ENCODE measurements at places on chromosomes 12 and 14. TPM values are rescaled to one million over a fixed set of nuclear protein-coding genes. Genes with fewer than 3 reads are reported as not detected.
A peak's percentile ranks its signal among the peaks of the same experiment; 100 is the strongest.

GRCh38 chr12:33330940-33331339 lies 108.7 kb downstream of the SYT10 start:
- H3K27ac ChIP-seq = no peak overlapping the region
- no peaks in the 10 kb centered on the region for H3K27me3 ChIP-seq
- H3K4me3 ChIP-seq = no peak overlapping the region
- DNase-seq = no peak

DNA sequence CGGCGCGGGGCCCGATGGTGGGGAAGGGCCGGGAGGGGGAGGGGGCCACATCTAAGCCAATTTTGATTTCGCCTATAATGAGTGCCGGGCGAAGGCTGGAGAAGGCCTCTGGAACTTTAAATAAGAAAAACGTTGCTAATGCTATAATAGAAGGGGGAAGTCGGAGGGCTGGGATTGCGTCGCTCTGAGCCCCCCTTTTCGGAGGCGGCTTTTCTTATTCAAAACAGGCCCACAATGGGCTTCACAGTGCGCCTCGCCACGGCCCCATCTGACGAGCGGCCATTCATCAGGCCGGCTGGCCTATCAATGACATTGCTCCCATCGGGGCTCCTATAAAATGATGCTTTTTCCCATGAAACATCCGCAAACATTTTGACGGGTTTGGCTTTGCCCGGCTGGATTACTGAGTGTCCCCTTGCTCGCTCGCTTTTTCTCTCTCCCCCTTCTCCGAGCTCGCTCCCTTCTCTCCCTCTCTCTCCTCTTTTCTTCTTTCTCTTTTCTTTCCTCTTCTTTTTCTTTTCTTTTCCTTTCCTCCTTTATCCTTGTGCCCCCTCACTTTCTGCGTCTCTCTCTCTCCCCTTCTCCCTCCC lies at the start of gene RFX4:
Gene RFX4, plus strand, starts transcription at position 364 of the 590 bp plus-strand sequence. CDS start 317 bp downstream, outside the sequence.
- H3K36me3 ChIP-seq = no peaks in the 10 kb centered on the region
- peak within 1 kb of the TSS; percentile 52 for H3K27ac ChIP-seq
- no peak for DNase-seq
- H3K27me3 ChIP-seq = peaks cover 87% of the 10 kb centered on the region
- peak within 1 kb of the TSS; percentile 52 for H3K4me3 ChIP-seq

GRCh38 chr14:33307691-33308251 lies 369.1 kb downstream of the NPAS3 start:
- H3K36me3 ChIP-seq = no peaks in the 10 kb centered on the region
- H3K27me3 ChIP-seq = no peaks in the 10 kb centered on the region
- no peaks in the 10 kb centered on the region for H3K4me1 ChIP-seq
- DNase-seq = no peak
- H3K4me3 ChIP-seq = no peak overlapping the region

DNA sequence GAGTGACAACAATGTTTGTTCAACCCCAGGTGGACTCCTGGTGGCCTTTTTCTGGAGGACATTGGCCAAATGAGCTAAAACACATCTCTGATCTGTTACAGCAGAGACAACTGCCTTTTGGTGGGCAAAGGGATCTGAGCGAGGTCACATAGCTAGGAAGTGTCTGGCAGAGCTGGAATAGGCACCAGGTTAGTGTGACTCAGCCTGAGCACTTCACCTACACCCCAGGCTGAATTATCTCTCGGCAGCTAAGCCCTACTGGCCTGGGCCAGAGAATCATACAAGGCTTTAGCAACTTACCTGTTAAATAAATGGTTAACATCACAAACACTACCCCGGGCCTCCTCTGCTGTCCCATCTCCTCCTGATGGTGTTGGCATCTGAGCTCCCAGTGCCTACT lies 50.2 kb upstream of the HSPB8 start:
- no peaks in the 10 kb centered on the region for H3K36me3 ChIP-seq
- H3K27ac ChIP-seq = no peak overlapping the region
- DNase-seq = no peak
- no peak overlapping the region for H3K4me3 ChIP-seq
- no peaks in the 10 kb centered on the region for H3K4me1 ChIP-seq
- no peaks in the 10 kb centered on the region for H3K27me3 ChIP-seq

DNA sequence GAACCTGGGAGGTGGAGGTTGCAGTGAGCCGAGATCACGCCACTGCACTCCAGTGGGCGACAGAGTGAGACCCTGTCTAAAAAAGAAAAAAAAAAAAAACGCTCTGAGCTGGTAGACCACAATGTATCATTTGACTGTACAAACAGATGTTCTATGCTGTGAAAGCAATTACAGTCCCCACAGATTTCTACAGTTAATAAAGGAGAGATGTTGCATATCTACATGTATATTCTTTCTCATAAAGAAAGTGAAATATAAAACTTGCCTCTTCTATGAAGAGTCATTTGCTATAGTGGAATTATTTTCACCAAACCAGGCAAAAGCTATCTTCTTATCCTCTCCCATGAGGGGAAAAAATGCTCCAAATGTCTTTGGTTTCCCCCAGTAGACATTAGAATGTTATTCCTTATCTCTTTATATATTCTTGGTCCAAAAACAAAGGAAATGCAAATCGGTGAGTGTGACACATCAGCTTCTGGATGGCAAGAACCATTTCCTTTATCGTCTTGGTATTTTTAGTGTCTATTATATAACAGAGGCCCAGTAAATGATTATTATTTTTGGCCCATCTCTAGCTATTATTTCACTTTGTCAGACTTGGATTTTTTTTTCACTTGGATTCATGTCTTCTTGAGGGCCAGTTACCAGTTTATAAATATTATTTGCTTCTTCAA lies 230.4 kb downstream of the SSPN start:
- no peaks in the 10 kb centered on the region for H3K27me3 ChIP-seq
- DNase-seq = no peak
- H3K36me3 ChIP-seq = peaks cover 6% of the 10 kb centered on the region
- peaks cover 13% of the 10 kb centered on the region for H3K4me1 ChIP-seq

GRCh38 chr12:94769047-94769420 lies 118.7 kb upstream of the TMCC3 start:
- no peak overlapping the region for H3K4me3 ChIP-seq
- DNase-seq = no peak

- H3K36me3 ChIP-seq = no peaks in the 10 kb centered on the region
- peaks cover 7% of the 10 kb centered on the region for H3K4me1 ChIP-seq
- no peak overlapping the region for H3K27ac ChIP-seq
- DNase-seq = no peak
- peaks cover 43% of the 10 kb centered on the region for H3K27me3 ChIP-seq
These were observed 835 bp downstream of the FGD4 start for GRCh38 chr12:32400114-32400672.

DNA sequence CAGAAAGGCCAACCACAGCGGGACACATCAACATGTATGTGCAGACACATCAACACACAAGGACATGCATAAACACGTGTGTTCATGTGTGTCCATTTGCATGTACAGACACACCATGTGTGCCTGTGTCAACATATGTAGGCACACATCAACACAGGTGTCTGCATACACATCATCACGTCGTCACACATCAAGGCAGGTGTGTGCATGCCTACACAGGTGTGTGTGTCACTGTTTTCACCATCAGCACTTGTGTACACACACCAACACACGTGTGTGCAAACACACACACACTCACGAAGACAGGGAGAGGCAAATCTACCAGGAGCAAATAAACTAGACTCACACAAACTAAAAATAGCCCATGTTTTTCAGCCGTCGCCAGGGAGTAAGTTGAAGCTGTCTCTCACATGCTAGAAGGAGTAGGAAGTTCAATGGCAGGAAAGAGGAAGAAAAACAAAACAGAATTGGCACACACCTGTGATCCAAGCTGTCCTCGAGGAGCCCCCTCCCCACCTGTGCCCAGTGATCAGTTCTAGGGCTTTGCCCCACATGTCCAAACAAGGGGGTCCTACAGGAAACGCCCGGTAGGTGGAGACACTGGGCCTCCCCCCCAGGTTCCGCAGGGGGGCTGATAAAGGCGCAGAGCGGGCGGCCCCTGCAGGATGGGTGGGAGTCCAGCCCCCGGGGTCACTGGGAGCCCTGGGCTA lies 7.4 kb downstream of the SCARB1 start:
- H3K27ac ChIP-seq = no peak overlapping the region
- H3K36me3 ChIP-seq = no peaks in the 10 kb centered on the region
- no peak for DNase-seq
- H3K4me3 ChIP-seq = no peak overlapping the region
- peaks cover 8% of the 10 kb centered on the region for H3K4me1 ChIP-seq
- H3K27me3 ChIP-seq = no peaks in the 10 kb centered on the region

- no peak overlapping the region for H3K4me3 ChIP-seq
- no peak for DNase-seq
These were observed 10.2 kb downstream of the PZP start for GRCh38 chr12:9198012-9198411.

GRCh38 chr12:131628023-131628740 lies 82.7 kb upstream of the SFSWAP start:
- no peak for DNase-seq
- H3K27ac ChIP-seq = peak overlapping the region; percentile 86
- peaks cover 6% of the 10 kb centered on the region for H3K36me3 ChIP-seq
- peaks cover 5% of the 10 kb centered on the region for H3K4me1 ChIP-seq
- H3K27me3 ChIP-seq = peaks cover 2% of the 10 kb centered on the region

GRCh38 chr12:52127683-52128450 lies 48.4 kb downstream of the SMIM41 start:
- H3K4me3 ChIP-seq = no peak overlapping the region
- H3K36me3 ChIP-seq = no peaks in the 10 kb centered on the region
- peaks cover 29% of the 10 kb centered on the region for H3K27me3 ChIP-seq
- no peak for DNase-seq
- H3K27ac ChIP-seq = no peak overlapping the region

DNA sequence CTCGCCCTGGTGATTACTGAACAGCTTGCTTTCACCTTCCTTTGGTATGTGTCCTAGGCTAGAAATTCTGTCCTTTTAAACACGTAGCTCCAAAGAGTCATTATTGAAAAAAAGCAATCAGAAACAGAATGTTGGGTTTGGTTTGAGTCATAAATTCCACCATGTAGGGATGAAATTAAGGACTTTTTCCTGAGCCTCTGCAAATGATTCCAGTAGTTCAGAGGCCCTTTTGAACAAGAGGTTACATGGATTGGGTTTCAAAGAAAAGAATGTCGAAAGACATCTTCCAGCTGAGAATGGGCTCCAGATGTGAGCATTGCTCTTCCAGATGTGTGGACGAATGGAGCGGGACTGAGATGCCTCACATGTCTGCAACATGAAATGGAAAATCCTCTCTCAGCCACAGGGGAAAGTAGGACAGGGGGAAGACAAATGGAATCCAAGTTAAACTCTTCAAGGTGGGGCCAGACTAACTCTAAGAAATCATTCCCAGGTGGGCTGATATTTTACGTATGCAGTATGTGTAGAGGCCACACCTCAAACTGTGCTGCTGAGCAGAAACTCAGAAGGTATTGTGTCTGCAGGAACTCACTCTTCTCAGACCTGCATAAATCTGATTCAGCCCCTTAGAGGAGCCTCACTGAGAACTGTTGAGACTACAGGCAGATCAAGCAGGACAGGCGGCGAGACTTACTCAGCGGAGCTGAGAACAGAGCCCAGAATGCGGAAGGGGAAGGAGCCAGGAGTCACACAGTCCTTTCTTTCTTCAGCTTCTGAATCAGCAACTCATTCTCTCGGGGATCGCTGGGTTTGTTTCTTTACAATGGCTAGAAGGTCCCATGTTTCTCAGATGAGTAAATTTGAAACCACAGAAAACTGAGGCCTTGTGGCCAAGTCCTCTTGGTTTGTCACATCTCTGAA lies 23.3 kb upstream of the EMP1 start:
- DNase-seq = peak; percentile 71
- no peaks in the 10 kb centered on the region for H3K36me3 ChIP-seq
- peaks cover 29% of the 10 kb centered on the region for H3K4me1 ChIP-seq
- peaks cover 72% of the 10 kb centered on the region for H3K27me3 ChIP-seq
- H3K27ac ChIP-seq = peak overlapping the region; percentile 54

- H3K27me3 ChIP-seq = no peaks in the 10 kb centered on the region
- no peaks in the 10 kb centered on the region for H3K36me3 ChIP-seq
- peak overlapping the region; percentile 41 for H3K27ac ChIP-seq
- H3K4me1 ChIP-seq = peaks cover 20% of the 10 kb centered on the region
- peak overlapping the region; percentile 18 for H3K4me3 ChIP-seq
These were observed 28.6 kb upstream of the HSP90B1 start for GRCh38 chr12:103901518-103902173.

GRCh38 chr14:77059276-77059915 lies 30.9 kb upstream of the IRF2BPL start:
- peaks cover 1% of the 10 kb centered on the region for H3K36me3 ChIP-seq
- no peak overlapping the region for H3K4me3 ChIP-seq
- no peaks in the 10 kb centered on the region for H3K27me3 ChIP-seq
- H3K4me1 ChIP-seq = peaks cover 6% of the 10 kb centered on the region
- DNase-seq = no peak
- no peak overlapping the region for H3K27ac ChIP-seq

DNA sequence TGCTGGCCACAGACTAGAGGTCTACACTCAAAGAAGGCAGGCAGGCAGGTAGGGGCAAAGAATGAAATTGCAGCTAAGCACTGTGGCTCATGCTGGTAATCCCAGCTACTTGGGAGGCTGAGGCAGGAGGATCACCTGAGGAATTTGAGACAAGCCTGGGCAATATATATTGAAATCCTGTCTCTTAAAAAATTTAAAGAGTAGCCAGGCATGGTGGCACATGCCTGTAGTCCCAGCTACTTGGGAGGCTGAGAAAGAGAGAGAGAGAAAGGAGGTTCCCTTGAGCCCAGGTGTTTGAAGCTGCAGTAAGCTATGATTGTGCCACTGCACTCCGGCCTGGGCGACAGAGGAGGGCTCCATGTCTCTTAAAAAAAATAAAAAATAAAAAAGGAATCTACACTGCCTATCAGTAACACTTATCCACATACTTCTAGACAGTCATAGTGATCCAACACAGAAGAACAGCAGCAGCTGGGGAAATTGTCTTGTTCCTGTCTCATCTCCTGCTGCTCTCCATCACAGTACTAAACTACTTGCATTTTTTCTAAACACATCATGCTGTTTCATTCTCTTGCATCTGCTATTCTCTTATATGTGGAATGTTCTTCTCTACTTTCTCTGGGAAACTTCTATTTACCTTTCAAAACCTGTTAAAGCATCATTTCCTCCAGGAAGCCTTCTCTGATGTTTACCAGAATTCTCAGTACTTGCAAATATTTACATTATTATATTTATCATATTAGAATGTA lies 57.2 kb downstream of the ATF7 start:
- peaks cover 25% of the 10 kb centered on the region for H3K4me1 ChIP-seq
- DNase-seq = no peak
- peaks cover 8% of the 10 kb centered on the region for H3K36me3 ChIP-seq
- no peak overlapping the region for H3K27ac ChIP-seq

- no peaks in the 10 kb centered on the region for H3K36me3 ChIP-seq
- H3K27me3 ChIP-seq = no peaks in the 10 kb centered on the region
- H3K4me3 ChIP-seq = no peak overlapping the region
- no peaks in the 10 kb centered on the region for H3K4me1 ChIP-seq
- no peak for DNase-seq
These were observed 183.1 kb upstream of the FBXO33 start for GRCh38 chr14:39615352-39615751.

GRCh38 chr14:78028471-78028870 lies 141.7 kb upstream of the NRXN3 start:
- H3K27me3 ChIP-seq = peaks cover 10% of the 10 kb centered on the region
- no peaks in the 10 kb centered on the region for H3K4me1 ChIP-seq
- DNase-seq = no peak
- no peaks in the 10 kb centered on the region for H3K36me3 ChIP-seq
- H3K4me3 ChIP-seq = no peak overlapping the region

The DDX24 gene
- total RNA-seq = 211 TPM

The PTCSC3 gene
- not detected for total RNA-seq

The PLCZ1 gene
- not detected for total RNA-seq

The AMHR2 gene
- not detected for total RNA-seq

The ATL1 gene
- 1.3 TPM for total RNA-seq

The CCDC38 gene
- 0.12 TPM for total RNA-seq

The AMIGO2 gene
- 14.2 TPM for total RNA-seq

The RNF41 gene
- total RNA-seq = 28.2 TPM

The KCNK13 gene
- 0.23 TPM for total RNA-seq

The ADSS1 gene
- total RNA-seq = 3.5 TPM

The SLC35E3 gene
- 10.3 TPM for total RNA-seq

The IL26 gene
- total RNA-seq = not detected

Data from activated CD8-positive, alpha-beta memory T cell treated with anti-CD3 and anti-CD28 coated beads, Interleukin-2, amount 10 ng/mL, durations not matched to agents 7 days and 5 days (primary cell).